ENCODE measurements at places on chromosomes 11 and 22. TPM values are rescaled to one million over a fixed set of nuclear protein-coding genes. Genes with fewer than 3 reads are reported as not detected.

GRCh38 chr22:19466126-19466716 lies 12.8 kb downstream of the UFD1 start:
- DNase-seq: no peak

DNA sequence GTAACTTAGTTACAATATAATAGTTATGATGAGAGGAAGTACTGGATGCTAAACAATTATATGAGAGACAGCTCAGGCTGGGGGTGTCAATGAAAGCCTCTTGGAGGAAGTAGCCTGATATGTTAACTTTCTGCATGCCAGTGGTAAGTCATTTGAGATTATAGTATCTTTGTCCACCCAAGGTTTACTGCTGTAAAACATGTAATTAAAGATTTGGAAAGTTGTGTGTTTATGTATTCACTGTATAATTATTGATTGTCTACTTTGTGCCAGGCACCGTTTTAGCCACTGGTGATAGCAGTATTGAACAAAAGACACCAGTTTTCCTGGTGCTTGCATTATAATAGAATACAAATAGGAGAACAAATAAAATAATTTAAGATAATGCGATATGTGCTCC lies 624 bp upstream of the DNAJB7 start:
- no peak for DNase-seq

DNA sequence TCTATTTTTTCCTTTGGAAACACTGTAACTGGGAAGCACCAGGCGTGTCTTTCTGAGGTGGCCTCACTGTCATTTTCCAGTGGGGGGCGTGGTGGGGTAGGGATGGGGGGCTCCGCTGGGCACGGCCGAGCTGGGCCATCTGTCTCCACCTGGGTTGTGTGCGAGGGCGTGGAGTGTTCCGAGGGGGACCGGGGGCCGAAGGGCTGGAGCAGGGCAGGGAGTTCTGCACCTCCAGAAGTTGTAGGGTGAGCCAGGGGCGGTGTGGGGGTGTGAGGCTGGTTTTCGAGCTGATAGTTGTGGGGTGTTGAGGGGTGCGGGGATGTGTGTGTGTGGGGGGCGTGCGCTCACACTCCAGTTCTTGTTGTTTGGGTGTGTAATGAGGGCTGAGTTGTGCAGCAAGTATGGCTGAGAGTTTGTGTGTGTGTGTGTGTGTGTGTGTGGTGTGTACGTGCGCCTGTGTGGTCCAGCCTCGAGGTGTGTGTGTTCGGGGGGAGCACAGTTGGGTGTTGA lies 10.8 kb downstream of the YPEL4 start:
- no peak for DNase-seq

DNA sequence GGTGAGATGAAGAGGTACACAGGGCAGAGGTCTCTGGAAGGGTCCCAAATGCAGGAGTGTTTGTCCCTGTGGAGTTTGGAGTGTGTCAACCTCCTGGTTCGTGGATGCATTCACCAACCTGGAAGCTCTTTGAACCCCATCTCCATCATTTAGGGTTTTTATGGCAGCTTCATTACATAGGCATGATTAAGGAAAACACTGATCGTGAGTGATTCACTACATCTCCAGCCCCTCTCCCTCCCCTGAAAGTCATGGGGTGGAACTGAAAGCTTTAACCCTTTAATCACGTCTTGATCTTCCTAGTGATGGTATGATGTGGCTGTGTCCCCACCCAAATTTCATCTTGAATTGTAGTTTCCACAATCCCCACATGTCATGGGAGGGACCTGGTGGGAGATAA lies 19.8 kb upstream of the INCENP start:
- DNase-seq: no peak

- DNase-seq: peak; percentile 60
Measured at GRCh38 chr11:122491509-122491908, 164.0 kb upstream of the UBASH3B start.

GRCh38 chr11:108705061-108705460 lies 40.2 kb downstream of the DDX10 start:
- DNase-seq: no peak

DNA sequence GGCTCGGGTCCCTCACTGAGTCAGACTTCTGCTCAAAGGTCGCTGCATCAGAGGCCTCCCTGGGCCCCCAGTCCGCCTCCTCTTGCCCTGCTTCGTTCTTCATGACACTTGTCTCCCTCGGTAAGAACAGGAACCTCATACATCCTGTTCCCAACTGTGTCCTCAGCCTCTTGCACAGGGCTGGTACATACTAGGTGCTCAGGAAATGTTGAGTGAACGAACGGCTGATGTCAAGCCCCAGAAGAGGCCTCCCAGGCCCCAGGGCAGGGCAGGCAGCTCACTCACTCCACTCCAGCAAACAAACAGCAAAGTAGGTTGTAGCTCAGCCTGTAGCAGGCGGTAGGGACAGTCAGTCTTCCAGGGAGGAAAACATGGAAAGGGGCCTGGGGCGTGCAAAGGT lies 17.2 kb downstream of the SYNGR1 start:
- DNase-seq: no peak

GRCh38 chr22:38788021-38788816 lies 5.7 kb downstream of the DNAL4 start:
- peak; percentile 73 for DNase-seq

- DNase-seq: no peak
Measured at GRCh38 chr11:123061403-123062157, at the start of gene HSPA8. HSPA8 (minus strand) TSS chr11:123062136; CDS start chr11:123061324, 812 bp downstream.

DNA sequence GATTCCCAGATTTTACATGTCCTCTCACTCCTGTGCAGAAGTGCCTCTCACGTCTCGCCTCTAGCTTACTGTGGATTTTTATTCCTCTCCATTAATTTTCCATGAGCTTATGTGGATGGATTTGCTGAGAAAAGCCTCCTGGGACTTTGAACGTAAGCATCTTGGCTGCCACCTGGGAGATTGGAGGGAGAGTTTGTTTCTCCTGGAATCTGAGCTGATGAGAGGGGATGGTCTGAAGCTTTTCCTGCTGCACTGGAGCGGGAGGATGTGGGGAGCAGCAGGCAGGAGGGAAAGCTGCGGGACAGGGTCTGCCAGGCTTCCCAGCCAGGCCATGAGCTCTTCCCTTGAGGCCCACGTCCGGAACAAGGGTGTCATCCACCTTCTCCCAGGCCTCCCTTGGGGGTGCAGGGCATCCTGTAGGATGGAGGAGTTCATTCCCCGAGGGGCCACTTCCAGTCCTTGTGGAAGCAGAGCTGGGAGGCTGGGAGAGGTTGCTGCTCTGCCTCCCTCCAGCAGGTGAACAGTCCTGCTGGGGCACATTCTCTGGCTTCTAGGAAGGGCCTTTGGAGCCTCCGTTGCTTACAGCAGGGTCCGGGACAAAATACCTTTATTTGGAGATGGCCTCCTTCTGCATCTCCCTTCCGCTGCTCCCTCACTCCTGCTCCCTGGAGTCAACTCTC lies 3.6 kb upstream of the SHANK2 start:
- no peak for DNase-seq

- DNase-seq: peak; percentile 22
Measured at GRCh38 chr11:106482917-106483785, 405.7 kb downstream of the AASDHPPT start.

- no peak for DNase-seq
Measured at GRCh38 chr11:65355013-65355775, 643 bp downstream of the TIGD3 start.

GRCh38 chr11:18393581-18394274 lies 635 bp upstream of the LDHA start:
- no peak for DNase-seq

DNA sequence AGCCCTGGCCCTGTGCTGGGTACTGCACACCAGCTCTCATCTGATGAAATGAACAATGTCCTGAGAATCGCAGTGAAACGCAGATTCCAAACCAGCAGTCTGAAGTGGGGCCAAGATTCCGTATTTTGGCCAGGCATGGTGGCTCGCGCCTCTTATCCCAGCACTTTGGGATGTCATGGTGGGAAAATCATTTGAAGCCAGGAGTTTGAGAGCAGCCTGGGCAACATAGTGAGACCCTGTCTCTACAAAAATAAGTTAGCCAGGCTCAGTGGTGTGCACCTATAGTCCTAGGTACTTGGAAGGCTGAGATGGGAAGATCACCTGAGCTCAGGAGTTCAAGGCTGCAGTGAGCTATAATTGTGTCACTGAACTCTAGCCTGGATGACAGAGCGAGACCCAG lies 13.0 kb downstream of the LIF start:
- DNase-seq: no peak

GRCh38 chr22:31852691-31853421 lies 91.5 kb upstream of the YWHAH start:
- DNase-seq: no peak

- DNase-seq: no peak
Measured at GRCh38 chr11:86155200-86155844, 86.4 kb upstream of the PICALM start.

DNA sequence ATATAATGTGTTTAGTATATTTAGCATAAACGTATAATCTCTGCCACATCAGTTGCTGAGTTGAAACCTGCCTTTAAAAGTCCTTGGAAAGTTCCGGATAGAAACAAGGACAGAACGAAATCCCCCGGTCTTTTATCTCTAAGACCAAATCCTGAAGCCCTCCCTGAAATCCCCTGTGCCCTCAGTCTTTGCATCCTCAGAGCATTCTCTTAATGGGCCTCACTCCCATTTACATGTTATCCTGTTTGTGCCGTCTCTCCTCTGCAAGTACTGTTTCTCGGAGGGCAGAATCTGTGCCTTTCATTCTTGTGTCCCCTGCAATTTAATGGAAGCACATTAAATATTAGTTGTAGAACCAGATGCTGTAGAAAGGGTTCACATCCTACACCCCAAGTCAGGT lies 56.0 kb downstream of the ZNRF3 start:
- no peak for DNase-seq

- DNase-seq: no peak
Measured at GRCh38 chr22:36610056-36610455, 81.1 kb upstream of the EIF3D start.

DNA sequence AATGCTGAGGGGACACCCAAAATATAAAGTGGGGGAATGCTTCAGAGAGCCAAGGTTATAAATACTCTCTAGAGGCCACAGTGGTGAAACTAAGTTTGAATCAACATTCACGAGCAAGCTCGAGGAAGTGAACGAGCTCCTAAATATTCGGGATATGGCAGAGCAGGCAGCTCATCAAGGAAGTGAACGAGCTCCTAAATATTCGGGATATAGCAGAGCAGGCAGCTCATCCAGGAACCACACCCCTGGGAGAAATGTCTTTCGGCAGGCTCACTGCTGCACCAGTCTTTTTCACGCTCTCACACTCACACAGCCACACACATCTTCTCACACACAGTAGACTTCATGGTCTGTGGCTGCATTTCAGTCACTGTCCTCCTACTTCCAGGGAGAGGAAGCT lies 787.5 kb downstream of the OPCML start:
- no peak for DNase-seq

- DNase-seq: no peak
Measured at GRCh38 chr11:119447664-119448242, 24.8 kb upstream of the THY1 start.

GRCh38 chr11:36151933-36152580 lies 137.2 kb downstream of the COMMD9 start:
- DNase-seq: no peak

DNA sequence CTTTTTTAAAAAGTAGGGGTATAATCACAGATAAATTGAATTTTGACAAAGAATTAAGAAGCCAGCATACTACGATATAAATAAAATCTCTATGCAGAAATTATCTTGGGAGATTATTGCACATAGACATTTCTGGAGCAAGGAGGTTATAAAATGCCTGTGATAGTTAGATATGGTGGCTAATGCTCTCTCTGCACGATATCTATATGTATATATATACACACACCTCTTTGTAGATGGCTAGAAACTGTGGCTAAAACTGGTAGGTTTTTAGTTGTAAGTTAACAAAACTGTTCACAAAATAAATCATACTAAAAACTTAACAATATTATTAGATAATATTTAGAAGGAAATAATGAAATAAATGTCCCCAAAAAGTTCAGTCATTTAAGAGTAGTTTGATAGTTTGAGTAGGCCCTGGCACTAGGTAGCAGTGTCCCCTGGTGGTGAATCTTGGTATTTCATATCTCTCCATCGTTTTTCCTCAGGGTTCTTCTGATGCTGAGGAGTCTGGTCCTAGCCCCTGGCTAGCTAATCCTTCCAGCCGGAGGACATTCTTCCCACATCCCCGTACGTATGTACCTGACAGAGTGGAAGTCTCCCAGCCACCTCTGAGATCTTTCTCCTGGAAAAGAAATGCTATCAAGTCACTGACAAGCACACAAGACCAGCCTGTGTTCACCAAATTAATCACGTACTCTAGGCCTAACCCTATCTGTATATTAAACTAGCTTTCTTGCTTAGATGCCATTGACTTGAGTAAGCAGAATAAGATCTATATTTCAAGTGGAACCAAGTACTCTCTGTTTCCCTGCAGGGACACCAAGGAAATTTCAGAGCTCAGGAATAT lies 32.2 kb downstream of the ART5 start:
- DNase-seq: no peak

The ZNF214 gene
- 1.5 TPM for polyA plus RNA-seq

The AMOTL1 gene
- polyA plus RNA-seq: 50.6 TPM

The HBE1 gene
- polyA plus RNA-seq: 4.3 TPM

The PIH1D2 gene
- 0.93 TPM for polyA plus RNA-seq

The EIF3M gene
- 326 TPM for polyA plus RNA-seq

The PLA2G6 gene
- polyA plus RNA-seq: 14.4 TPM

The RTN4R gene
- 25.1 TPM for polyA plus RNA-seq

The APOA5 gene
- not detected for polyA plus RNA-seq

The SAA1 gene
- polyA plus RNA-seq: not detected

The OR52N4 gene
- polyA plus RNA-seq: 0.26 TPM

The HEPHL1 gene
- not detected for polyA plus RNA-seq

The SLN gene
- polyA plus RNA-seq: 2,272 TPM

The MMP10 gene
- not detected for polyA plus RNA-seq

The OR52I1 gene
- not detected for polyA plus RNA-seq

The MED15 gene
- polyA plus RNA-seq: 52.4 TPM
